ENCODE measurements at places on chromosomes 5 and 9. TPM values are rescaled to one million over a fixed set of nuclear protein-coding genes. Genes with fewer than 3 reads are reported as not detected.

GRCh38 chr5:93909356-93909755, 168.0 kb upstream of the POU5F2 start:
- no peaks in the 10 kb centered on the region for H3K27me3 ChIP-seq
- no peaks in the 10 kb centered on the region for H3K36me3 ChIP-seq
- H3K4me1 ChIP-seq = no peaks in the 10 kb centered on the region
- H3K4me3 ChIP-seq = no peak overlapping the region
- DNase-seq = no peak

DNA sequence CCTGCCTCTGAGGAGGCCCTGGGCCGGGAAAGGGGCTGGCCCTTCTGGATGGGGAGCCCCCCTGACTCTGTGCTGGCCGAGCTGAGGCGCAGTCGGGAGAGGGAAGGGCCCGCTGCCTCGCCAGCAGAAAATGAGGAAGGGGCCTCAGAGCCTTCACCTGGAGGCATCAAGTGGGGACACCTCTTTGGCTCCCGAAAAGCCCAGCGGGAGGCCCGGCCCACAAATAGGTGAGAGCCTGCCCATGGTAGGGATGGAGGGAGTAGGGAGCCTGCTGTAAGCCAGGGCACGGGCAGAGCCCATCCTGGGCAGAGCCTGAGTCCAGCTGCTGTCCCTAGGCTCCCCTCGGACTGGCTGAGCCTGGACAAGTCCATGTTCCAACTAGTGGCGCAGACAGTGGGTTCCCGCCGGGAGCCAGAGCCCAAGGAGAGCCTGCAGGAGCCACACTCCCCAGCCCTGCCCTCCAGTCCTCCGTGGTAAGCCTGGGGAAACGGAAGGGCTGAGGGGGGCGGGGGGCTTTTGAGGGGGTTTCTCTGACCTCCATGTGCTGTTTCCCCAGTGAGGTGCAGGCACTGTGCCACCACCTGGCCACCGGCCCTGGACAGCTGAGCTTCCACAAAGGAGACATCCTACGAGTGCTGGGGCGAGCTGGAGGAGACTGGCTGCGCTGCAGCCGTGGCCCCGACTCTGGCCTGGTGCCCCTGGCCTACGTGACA, 44.3 kb upstream of the TESK1 start:
- peaks cover 3% of the 10 kb centered on the region for H3K4me1 ChIP-seq
- H3K27me3 ChIP-seq = no peaks in the 10 kb centered on the region
- H3K4me3 ChIP-seq = no peak overlapping the region
- no peaks in the 10 kb centered on the region for H3K36me3 ChIP-seq
- no peak for DNase-seq
- no peak overlapping the region for H3K27ac ChIP-seq

Gene NEUROG1
- not detected for total RNA-seq

DNA sequence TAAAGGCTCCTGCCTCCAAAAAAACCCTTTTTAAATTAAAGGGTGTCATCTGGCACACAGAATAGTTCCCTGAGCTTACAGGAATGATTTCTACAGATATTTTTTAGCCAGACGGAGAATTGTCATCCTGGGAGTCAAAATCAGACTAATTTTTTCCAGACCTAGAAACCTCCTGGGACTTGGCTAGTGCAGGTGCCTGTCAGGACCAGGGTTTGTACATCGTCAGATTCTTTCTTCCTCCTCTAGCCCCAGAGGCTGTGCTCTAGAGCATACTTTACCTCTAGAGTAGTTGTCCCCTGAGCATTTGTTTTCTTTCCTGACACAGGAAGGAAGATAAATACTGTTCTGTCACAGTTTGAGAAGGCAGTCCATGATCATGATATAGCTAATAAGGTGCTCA, 52.5 kb downstream of the RAB3C start:
- no peak overlapping the region for H3K4me3 ChIP-seq
- no peaks in the 10 kb centered on the region for H3K27me3 ChIP-seq
- DNase-seq = no peak
- H3K36me3 ChIP-seq = no peaks in the 10 kb centered on the region
- no peaks in the 10 kb centered on the region for H3K4me1 ChIP-seq

DNA sequence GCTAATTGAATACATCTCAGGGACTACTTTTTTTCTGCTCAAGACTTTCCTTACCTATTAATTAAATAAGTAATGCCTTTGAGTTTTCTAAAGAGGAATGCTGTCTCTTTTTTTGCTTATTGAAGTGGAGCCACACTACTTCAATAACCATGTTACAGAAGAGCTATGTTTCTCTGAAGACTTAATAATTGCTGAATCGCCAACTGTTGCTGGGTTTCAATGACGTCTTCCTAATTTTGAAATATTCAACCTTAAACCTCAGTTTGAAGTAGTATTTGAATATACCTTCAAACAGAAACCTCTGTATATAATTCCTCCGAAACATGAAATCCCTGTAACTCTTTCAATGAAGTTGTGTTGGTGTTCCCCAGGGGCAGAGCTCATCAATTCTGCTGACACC, 21.0 kb downstream of the NUDT12 start:
- no peaks in the 10 kb centered on the region for H3K27me3 ChIP-seq
- H3K4me3 ChIP-seq = no peak overlapping the region
- no peaks in the 10 kb centered on the region for H3K4me1 ChIP-seq
- DNase-seq = no peak

GRCh38 chr9:107008011-107008410, 145.0 kb downstream of the ZNF462 start:
- H3K4me1 ChIP-seq = peaks cover 8% of the 10 kb centered on the region
- no peak for DNase-seq
- H3K4me3 ChIP-seq = no peak overlapping the region
- no peaks in the 10 kb centered on the region for H3K27me3 ChIP-seq

DNA sequence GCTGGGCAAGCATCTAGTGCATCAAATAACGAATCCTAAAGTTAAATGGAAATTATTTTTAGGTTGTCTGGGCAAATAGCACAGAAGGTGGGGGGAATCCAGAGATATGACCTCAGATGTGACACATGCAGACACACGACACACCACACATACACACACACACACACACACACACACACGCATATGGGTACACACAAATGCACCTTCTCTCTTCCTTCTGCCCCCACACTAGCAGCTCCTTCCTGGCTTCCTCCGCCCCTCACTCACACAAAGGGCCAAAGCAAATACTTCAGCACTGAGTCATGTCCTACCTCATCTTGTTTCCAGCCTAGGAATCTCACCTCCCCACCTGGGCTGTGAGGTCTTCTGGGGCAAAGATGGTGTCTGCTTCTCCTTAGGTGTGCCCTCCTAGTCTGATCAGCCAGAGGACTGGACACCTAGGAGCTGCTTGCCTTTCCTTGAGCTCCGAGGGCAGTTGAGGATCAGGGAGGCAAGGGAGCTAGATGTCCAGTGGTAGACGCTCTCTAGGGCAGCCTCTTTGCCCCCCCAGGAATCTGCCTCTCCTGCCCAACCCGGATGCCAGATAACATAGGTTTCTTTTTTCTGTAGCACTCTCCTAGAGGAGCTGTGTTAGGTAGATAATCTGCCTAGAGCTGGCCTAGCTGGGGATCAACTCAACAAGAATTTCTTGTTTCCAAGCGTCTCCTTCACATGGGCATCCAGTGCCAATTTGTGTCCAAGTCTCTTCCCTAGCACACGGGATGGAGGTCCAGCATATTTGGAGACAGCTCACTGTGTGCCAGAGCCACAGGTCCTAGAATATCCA, 14.3 kb upstream of the JADE2 start:
- no peak overlapping the region for H3K4me3 ChIP-seq
- no peaks in the 10 kb centered on the region for H3K27me3 ChIP-seq
- peaks cover 31% of the 10 kb centered on the region for H3K4me1 ChIP-seq
- DNase-seq = peak; percentile 78
- H3K27ac ChIP-seq = peak overlapping the region; percentile 77
- H3K36me3 ChIP-seq = no peaks in the 10 kb centered on the region

DNA sequence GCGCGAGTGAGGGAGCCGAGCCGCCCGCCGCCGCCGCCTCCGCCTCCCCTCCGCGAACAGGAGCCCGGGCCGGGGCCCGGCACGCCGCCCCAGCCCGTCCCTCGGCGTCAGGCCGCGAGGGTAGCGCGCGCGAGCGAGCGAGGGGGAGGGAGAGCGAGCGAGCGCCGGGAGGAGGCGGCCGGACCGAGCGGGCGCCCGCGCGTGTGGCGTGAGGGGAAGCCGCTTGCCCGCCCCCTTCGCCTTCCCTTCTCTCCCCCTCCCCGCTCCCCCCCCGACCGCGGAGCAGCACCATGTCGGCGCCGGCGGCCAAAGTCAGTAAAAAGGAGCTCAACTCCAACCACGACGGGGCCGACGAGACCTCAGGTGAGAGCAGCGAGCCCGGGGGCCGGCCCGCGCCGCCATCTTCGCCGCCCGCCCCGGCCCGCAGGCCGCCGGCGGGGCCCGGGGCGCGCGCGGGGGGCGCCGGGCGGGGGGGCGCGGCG, 312 bp downstream of the SET start:
- peaks cover 6% of the 10 kb centered on the region for H3K4me1 ChIP-seq
- peak overlapping the region; percentile 90 for H3K4me3 ChIP-seq
- H3K27me3 ChIP-seq = no peaks in the 10 kb centered on the region
- DNase-seq = no peak
- peak overlapping the region; percentile 86 for H3K27ac ChIP-seq

Gene RASA1
- total RNA-seq = 33.8 TPM

GRCh38 chr9:119794836-119795235, 425.6 kb upstream of the BRINP1 start:
- H3K27ac ChIP-seq = no peak overlapping the region
- DNase-seq = no peak

Gene NADK2
- total RNA-seq = 16.1 TPM

Gene RMND5B
- total RNA-seq = 74.6 TPM

Gene DOK3
- total RNA-seq = 8.6 TPM

- H3K4me3 ChIP-seq = no peak overlapping the region
- no peaks in the 10 kb centered on the region for H3K27me3 ChIP-seq
- H3K27ac ChIP-seq = no peak overlapping the region
These were observed 353.6 kb downstream of the SLIT3 start for GRCh38 chr5:168947212-168947868.

Gene ADGRV1
- 62.3 TPM for total RNA-seq

Gene RNF208
- 8.9 TPM for total RNA-seq

DNA sequence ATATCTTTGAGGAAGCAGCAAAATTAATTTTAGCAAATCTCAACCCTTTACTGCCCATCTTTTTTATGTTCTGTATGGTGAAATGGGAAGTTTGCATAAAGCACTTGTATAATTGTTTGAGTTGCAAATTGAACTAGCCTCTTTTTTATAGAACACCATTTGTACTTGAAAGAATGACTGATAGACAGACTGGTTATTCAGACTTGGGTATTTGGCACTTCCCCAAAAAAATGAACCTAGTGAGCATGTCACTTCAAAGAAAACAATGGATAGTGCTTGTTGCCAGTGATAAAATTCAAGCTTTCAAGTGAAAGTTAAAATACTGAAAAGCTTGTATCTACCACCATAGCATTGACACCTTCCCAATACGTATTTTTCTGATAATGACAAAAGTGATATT, 115.8 kb downstream of the ERCC6L2 start:
- no peak for DNase-seq
- no peaks in the 10 kb centered on the region for H3K36me3 ChIP-seq
- no peaks in the 10 kb centered on the region for H3K27me3 ChIP-seq
- no peak overlapping the region for H3K27ac ChIP-seq

Gene SLC45A2
- not detected for total RNA-seq

- no peak overlapping the region for H3K4me3 ChIP-seq
- no peak for DNase-seq
- no peaks in the 10 kb centered on the region for H3K4me1 ChIP-seq
- no peaks in the 10 kb centered on the region for H3K27me3 ChIP-seq
- no peaks in the 10 kb centered on the region for H3K36me3 ChIP-seq
These were observed 9.7 kb downstream of the TIGD6 start for GRCh38 chr5:149990518-149991376.

- no peak overlapping the region for H3K27ac ChIP-seq
- H3K36me3 ChIP-seq = peaks cover 2% of the 10 kb centered on the region
- no peak for DNase-seq
- H3K4me3 ChIP-seq = no peak overlapping the region
- no peaks in the 10 kb centered on the region for H3K4me1 ChIP-seq
- peaks cover 1% of the 10 kb centered on the region for H3K27me3 ChIP-seq
These were observed 199.9 kb downstream of the ADAMTS12 start for GRCh38 chr5:33691856-33692255.

GRCh38 chr5:77449981-77450380, 42.1 kb downstream of the WDR41 start:
- no peaks in the 10 kb centered on the region for H3K27me3 ChIP-seq
- no peaks in the 10 kb centered on the region for H3K4me1 ChIP-seq
- no peak for DNase-seq
- H3K36me3 ChIP-seq = no peaks in the 10 kb centered on the region
- no peak overlapping the region for H3K27ac ChIP-seq

Gene SAXO1
- not detected for total RNA-seq

DNA sequence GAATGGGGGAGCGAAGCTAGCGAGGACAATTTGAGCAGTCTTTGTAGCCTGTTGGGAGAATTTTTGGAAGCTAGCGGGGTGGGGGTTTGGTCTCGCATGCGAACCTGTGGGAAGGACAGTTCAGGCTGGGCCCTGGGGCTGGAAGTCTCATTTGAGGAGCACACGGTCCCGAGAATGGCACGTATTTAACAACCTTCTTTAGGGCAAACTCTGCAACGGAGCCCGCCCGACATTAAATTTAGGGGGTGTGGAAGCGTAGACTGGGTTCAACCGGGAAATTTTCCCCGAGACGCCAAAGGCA, 35.2 kb upstream of the NFIB start:
- H3K4me3 ChIP-seq = peak overlapping the region; percentile 62
- no peak for DNase-seq

Gene REXO4
- total RNA-seq = 37.7 TPM

GRCh38 chr5:64765804-64766504, 2.5 kb downstream of the SREK1IP1 start:
- H3K36me3 ChIP-seq = peaks cover 3% of the 10 kb centered on the region
- H3K4me1 ChIP-seq = peaks cover 9% of the 10 kb centered on the region
- H3K4me3 ChIP-seq = no peak overlapping the region
- H3K27me3 ChIP-seq = no peaks in the 10 kb centered on the region

Gene FAM163B
- 0.38 TPM for total RNA-seq

Gene UBE2QL1
- total RNA-seq = 0.43 TPM

GRCh38 chr9:5834214-5834613, 1.3 kb upstream of the ERMP1 start:
- no peak overlapping the region for H3K27ac ChIP-seq
- DNase-seq = no peak
- no peak overlapping the region for H3K4me3 ChIP-seq
- H3K36me3 ChIP-seq = no peaks in the 10 kb centered on the region

Gene GLDC
- total RNA-seq = 101 TPM

Gene PAX5
- total RNA-seq = 0.43 TPM

Gene ARL15
- 22.5 TPM for total RNA-seq

Gene SHB
- 12.6 TPM for total RNA-seq

Gene BASP1
- total RNA-seq = 95.2 TPM

- H3K36me3 ChIP-seq = no peaks in the 10 kb centered on the region
- no peaks in the 10 kb centered on the region for H3K4me1 ChIP-seq
- no peak overlapping the region for H3K27ac ChIP-seq
- no peaks in the 10 kb centered on the region for H3K27me3 ChIP-seq
These were observed 20.9 kb downstream of the CSF2 start for GRCh38 chr5:132094393-132095076.

GRCh38 chr9:125374443-125375309, 113.0 kb downstream of the GAPVD1 start:
- peak overlapping the region; percentile 10 for H3K4me3 ChIP-seq
- peak; percentile 81 for DNase-seq
- H3K36me3 ChIP-seq = no peaks in the 10 kb centered on the region
- H3K27me3 ChIP-seq = no peaks in the 10 kb centered on the region
- no peak overlapping the region for H3K27ac ChIP-seq
- no peaks in the 10 kb centered on the region for H3K4me1 ChIP-seq
